ENCODE measurements at places on chromosomes 16 and 17. TPM values are rescaled to one million over a fixed set of nuclear protein-coding genes. Genes with fewer than 3 reads are reported as not detected.

ZSCAN10 gene
- polyA plus RNA-seq: not detected

PLEKHH3 gene
- polyA plus RNA-seq: 1.1 TPM

HBZ gene
- not detected for polyA plus RNA-seq

HAP1 gene
- not detected for polyA plus RNA-seq

BAIAP2 gene
- 0.48 TPM for polyA plus RNA-seq

C17orf58 gene
- 1.6 TPM for polyA plus RNA-seq

MMP28 gene
- polyA plus RNA-seq: 0.49 TPM

FA2H gene
- polyA plus RNA-seq: 4.0 TPM

SULT1A2 gene
- polyA plus RNA-seq: not detected

P2RX1 gene
- 2.4 TPM for polyA plus RNA-seq

CD300A gene
- polyA plus RNA-seq: 28.0 TPM

NXPH3 gene
- polyA plus RNA-seq: not detected

CA7 gene
- polyA plus RNA-seq: not detected

SYNGR3 gene
- 4.9 TPM for polyA plus RNA-seq

ADAM11 gene
- not detected for polyA plus RNA-seq

SCNN1B gene
- polyA plus RNA-seq: 0.24 TPM

THUMPD1 gene
- polyA plus RNA-seq: 64.3 TPM

PTGES3L gene
- polyA plus RNA-seq: 1.4 TPM

CLUH gene
- 19.7 TPM for polyA plus RNA-seq

TLCD3B gene
- polyA plus RNA-seq: not detected

ZPBP2 gene
- 0.84 TPM for polyA plus RNA-seq

KCNH6 gene
- not detected for polyA plus RNA-seq

HSPB9 gene
- polyA plus RNA-seq: 0.15 TPM

GAS2L2 gene
- not detected for polyA plus RNA-seq

TMEM94 gene
- polyA plus RNA-seq: 19.5 TPM

All from IgD-negative memory B cell (primary cell).